NCI-H187 treated with DMSO at 0.1 percent for 48 hours (cell line): ENCODE measurements at places on chromosomes 1 and 21.

GRCh38 chr1:36590264-36590663 lies 107.6 kb upstream of the CSF3R start:
- DNase-seq: no peak

DNA sequence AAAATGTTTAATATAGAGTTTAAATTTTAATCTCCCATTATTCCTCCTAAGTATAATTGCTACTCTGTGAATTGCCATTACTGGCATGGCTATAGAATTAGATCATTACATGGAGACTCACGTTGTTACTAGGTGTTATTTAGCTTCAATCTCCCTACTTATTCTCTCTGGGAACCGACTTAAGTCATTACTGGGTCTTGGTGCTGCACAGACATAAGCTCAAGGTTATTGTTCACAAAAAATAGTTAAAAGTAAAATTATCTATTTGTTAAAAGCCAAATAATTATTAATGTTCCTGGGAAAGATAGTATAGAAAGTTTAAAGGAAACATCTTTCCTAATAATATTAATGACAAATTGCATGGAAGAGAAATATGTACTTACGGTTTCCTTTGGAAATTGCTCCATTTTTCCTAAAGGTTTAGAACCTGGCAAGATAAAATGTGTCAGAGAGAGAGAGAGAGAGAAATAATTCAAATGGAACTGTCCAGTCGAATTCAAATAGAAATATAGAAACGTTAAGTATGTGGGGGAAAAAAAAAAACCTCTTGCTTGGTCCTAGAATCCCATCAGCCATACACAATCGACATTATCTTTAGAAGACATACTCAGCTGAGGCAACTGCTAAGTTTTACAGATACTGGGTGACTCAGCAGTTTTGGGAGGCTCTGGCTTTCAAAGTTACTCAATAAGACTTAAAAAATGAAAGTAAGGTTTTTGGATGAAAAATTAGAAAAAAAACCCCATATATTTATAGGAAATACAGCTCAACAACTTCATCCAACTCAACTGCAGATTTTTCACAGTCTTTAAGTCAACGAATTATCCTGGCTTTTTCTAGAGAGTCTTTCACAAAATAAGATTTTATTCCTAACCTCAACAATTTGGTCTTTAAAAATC lies at the start of gene SPTA1:
SPTA1 (minus strand) TSS at position 605 of the 899 bp plus-strand sequence; CDS start at position 407, 198 bp downstream.
- no peak for DNase-seq

GRCh38 chr1:183730107-183730724 lies 74.7 kb upstream of the RGL1 start:
- no peak for DNase-seq

- DNase-seq: no peak
These were observed 49.5 kb downstream of the DDX20 start for GRCh38 chr1:111805251-111805650.

GRCh38 chr21:37530901-37531351 lies 164.4 kb downstream of the DYRK1A start:
- DNase-seq: no peak

- DNase-seq: no peak
These were observed 10.7 kb upstream of the FHAD1 start for GRCh38 chr1:15236321-15236721.

DNA sequence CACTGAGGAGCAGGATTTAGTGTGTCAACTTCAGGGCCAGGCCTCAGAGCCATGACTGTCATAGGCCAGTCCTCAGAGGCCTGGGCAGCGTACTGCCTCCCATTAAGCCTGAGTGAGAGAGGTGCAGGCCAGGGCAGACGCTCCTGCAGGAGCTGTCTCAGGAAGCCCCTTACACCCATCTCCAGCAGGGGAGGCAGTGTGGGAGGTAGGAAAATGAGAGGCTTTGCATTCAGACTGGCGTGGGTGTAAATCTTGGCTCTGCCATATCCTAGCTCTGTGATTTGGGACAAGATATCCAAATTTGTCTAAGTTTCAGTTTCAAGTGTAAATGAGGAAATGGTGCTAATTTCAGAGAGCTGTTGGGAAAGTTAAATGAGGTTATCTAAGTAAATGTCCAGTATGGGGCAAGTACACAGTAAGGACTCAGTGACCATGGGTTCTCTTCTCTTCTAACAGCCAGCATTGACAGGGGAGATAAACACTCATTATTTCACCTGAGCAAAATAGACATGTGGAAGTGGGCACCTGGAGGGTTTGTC lies 184.1 kb downstream of the ZSCAN20 start:
- no peak for DNase-seq

- no peak for DNase-seq
These were observed 63.6 kb upstream of the DENND1B start for GRCh38 chr1:197838836-197839235.

DNA sequence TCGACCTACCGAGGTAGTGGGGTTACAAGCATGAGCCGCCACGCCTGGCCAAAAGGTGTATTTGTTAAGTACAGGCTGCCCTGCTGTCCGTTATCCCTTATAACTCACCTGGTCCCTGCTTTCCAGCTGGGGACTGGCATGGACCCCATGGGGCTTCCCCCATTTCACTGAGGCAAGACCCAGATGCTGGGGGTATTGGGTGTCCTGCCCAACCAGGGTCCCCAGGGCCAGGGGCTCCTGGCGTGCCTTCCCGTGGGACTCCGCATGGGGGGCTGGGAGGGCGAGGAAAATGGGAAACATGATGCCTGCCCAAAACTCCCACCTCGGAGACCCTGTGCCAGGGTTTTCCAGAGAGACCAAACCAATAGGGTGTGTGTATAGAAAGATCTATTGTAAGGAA lies 64.4 kb downstream of the FAAP20 start:
- no peak for DNase-seq

DNA sequence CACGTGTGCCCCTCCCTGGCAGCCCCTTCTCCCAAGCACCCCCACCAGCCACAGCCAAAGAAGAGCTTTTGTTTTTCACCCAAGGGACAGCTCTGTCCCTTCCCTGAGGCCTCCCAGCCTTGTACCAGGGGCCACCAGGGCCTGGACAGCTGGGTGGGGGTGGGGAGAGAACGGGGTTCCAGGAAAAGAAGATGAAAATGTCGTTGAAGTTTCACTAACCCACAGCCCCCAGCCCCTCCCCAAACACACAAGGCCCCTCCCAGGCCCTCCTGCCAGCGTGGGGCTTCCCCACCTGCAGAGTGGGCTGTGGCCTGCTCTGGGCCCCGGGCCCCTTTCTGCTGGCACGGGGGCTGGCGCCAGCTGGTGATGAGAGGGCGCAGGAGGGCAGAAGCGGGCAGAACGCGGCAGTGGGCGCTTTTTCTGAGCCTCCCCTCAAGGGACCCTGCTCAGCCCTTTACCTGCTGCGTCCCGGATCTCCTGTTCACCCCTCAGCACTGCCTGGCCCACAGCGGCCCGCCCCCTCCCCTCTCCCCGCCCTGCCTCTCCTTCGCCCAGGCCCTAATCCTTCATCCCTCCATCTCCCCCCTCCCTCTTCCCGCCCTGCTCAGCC lies 5.5 kb upstream of the ANKRD65 start:
- DNase-seq: no peak

DNA sequence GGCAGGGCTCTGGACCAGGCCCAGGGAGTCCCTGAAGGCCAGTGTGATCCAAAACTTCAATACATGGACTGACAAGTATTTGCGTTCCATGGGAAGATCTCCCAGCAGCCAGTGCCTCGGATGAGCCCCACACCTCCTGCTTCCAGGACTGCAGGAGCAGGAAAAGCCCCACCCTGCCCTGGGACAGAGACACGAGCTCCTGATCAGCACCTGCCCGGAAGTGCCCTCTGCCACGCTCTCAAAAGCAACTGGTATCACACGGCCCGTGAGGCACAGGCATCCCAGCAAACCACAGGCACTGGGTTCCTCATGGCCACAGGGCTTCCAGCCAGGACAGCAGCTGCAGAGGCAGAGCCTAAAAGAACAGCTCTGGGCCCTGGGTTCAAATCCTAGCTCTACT lies 48.6 kb downstream of the ACOT7 start:
- DNase-seq: no peak

DNA sequence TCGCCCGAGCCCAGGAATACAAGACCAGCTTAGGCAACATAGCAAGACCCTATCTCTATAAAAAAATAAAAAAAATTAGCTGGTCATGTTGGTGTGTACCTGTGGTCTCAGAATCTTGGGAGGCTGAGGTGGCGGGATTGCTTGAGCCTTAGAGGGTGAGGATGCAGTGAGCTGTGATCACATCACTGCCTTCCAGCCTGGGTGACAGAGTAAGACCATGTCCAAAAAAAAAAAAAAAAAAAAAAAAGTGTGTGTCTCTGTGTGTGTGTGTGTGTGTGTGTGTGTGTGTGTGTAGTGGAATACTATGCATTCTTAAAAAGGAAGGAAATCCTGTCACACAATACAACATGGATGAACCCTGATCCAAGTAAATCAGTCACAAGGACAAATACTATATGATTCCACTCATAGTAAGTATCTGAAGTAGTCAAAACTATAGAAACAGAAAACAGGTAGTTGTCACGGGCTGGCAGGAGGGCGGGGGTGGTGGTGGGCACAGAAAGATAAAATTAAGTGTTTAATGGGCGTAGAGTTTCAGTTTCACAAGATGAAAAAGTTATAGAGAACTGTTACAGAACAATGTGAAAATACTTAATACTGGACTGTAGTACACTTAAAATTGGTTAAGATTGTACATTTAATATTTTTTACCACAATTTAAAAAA lies 47.8 kb downstream of the SELENOF start:
- no peak for DNase-seq

DNA sequence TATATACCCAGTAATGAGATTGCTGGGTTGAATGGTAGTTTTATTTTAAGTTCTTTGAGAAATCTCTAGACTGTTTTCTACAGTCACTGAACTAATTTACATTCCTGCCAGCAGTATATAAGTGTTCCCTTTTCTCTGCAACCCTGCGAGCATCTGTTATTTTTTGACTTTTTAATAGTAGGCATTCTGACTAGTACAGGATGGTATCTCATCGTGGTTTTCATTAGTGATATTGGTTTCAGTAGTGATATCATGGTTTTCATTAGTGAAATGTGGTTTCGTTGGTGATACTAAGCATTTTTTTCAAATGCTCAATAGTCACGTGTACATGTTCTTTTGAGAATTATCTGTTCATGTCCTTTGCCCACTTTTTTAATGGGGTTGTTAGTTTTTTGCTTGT lies 316.8 kb downstream of the PTBP2 start:
- no peak for DNase-seq

GRCh38 chr1:47669081-47669585 lies 231.3 kb downstream of the FOXD2 start:
- DNase-seq: no peak

DNA sequence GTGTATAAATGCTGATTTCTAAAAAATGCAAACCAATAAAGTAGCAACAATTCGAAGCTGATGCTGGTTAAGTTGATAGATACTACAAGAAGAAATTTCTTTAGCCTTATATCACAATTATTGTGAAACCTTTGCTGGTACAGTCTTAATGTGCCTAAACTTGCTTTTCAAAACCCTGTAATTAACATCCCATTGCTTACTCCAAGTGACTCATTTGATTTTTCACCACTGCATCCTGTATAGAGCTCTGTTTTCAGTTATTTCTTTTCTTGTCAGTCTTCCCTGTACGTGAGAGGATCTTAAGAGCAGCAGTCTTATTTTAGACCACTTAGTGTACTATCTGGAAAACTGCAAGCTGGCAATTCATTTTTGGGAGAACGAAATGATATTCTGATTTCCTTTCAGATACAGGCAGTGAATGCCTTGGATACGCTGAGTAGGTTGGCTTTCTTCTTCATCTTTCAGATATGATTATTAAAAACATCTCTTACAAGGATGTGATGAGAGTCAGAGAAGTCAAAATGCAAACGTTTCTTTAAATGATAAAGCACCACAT lies 210.3 kb downstream of the KCTD3 start:
- DNase-seq: no peak
